ENCODE measurements at places on chromosomes 7 and 10.

- peak; percentile 42 for DNase-seq
These were observed 628 bp downstream of the PARP12 start for GRCh38 chr7:140062118-140062527.

DNA sequence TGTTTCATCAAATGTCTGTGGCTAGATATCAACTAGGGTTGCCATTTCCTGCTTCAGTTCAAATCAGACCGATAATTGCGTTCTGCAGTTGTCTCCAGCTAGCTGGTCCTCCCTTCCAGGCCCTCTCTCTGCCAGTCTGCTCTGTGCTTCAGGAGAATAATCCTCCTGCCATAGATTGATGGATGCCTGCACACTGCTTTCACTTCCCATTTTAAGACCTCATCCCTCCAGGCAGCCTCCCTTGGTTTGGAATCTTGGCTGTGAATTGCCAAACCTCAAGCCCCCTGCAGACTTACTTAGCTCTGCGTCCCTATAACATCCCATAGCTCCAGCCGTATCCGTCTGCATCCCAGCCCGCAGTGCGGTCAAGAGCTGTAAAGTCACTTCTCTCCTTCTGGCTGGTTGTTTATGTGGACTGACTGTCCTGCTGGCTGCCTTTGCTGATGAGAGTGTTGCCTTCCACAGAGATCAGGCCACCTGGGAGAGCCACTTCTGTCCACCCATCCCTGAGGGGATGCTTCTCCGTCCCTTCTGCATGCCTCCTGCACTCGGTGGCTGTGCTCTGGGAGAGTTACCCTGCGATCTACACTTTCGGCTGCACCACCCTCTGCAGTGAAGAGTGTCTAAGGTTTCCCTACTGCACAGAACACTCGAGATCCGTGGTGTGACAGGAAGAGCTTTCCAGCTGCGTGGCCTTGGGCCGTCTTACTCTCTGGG is 22.4 kb upstream of the KLF6 start:
- DNase-seq = no peak

- DNase-seq = no peak
These were observed 108.7 kb downstream of the PCLO start for GRCh38 chr7:83053965-83054364.

DNA sequence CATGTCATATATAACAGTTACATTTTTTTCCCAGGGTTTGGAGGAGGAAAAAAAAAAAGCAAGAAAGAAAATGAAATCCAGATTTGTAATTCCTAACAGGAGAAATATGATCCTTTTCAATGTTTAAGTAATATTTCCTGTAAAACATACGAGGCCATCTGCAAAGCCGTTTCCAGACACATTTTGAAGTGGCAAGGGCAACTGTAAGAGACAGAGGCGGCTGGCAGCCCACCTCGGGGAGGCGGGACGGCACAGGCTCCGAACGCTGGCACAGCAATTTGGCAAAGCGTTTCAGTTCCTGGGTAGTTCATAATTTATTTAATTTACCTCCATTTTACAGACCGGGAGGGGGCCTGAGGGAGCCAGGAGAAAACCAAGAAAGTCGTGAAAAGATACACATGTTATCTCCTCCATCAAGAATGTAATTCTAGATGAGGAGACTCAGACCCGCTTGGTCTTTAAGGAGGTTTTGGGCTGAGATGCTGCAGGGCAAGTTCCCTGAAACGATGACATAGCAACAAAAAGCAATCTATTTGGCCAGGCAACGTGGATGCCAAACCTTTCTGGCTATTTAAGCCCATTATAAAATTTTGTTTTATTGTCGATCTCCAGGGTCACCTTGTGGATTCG is 448.5 kb upstream of the MKI67 start:
- DNase-seq = no peak

DNA sequence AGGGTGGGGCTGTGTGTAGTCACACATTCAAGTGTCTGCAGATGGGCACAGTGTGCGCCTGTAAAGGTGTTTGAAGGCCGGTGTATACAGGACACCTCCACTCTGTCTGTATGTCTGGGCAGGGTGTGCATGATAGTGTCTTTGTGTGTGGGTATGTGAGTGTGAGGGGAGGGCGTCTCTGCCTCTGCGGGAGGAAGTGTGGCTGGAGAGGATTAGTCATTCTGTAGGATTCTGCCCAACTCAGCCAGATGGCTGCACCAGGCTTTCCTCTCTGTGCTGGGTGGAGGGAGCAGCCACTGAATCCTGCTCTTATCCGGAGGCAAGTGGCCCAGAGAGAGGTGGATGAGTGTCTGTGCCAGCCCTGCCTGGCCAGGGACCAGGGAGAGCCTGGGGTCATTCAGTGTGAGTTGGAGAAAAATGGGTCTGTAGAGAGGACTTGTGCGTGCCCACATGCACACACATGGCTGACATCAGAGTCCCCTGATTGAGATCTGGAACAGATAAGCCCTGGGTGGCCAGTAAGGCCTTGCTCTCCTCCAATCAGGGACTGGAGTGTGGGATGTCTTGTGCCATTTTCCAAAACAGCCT is 1.7 kb downstream of the SFXN3 start:
- DNase-seq = no peak
